Fibroblast of villous mesenchyme (primary cell): ENCODE measurements at places on chromosomes 6 and 20. TPM values are rescaled to one million over a fixed set of nuclear protein-coding genes. Genes with fewer than 3 reads are reported as not detected.

Gene DEF6
- 0.32 and 1.3 TPM in 2 replicates for total RNA-seq

Gene C20orf144
- under 0.01 and 0.32 TPM in 2 replicates for total RNA-seq

Gene HLA-DQA1
- not detected in 2 replicates for total RNA-seq

DNA sequence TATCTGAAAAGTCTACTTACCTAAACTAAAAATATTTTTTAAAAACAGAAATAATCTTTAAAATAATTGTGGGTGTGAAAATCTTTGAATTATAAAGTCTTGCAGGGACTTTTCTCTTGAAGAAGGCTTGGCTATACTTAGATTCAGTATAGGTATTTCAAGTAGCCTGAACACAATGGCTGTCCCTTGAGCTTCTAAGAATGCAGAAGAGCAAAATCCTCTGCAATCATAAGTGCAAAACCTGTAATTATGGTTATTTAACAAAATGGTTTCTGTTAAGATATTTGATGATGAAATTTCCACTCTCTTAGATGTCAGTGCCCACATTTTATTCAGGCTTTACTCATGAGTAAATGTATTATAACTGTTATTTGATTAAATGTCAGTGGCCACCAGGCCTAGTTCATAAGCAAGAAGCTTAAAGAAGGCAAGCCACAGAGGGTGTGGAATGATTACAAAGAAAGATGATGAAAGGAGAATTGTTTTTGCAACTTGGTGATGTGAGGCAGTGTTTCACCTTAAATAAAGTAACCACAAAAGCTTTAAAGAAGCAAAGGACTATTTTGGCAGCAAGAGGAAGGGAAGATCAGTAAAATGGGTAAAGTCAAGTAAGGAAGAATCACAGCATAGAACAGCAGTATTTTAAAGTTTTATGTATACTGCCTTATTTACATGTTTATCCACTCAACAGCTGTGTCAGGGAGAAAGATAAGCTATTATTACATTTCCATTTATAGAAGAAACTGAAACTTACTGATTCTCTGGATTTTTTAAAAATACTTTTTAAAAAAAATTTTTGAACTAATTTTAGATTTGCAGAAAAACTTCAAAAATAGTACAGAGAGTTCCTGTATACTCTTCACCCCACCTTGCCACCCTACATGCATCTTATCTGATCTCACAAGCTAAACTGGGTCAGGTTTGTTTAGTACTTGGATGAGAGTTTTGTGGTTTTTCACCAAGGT is 351.2 kb upstream of the RUNX2 start:
- DNase-seq: peak; percentile 33

DNA sequence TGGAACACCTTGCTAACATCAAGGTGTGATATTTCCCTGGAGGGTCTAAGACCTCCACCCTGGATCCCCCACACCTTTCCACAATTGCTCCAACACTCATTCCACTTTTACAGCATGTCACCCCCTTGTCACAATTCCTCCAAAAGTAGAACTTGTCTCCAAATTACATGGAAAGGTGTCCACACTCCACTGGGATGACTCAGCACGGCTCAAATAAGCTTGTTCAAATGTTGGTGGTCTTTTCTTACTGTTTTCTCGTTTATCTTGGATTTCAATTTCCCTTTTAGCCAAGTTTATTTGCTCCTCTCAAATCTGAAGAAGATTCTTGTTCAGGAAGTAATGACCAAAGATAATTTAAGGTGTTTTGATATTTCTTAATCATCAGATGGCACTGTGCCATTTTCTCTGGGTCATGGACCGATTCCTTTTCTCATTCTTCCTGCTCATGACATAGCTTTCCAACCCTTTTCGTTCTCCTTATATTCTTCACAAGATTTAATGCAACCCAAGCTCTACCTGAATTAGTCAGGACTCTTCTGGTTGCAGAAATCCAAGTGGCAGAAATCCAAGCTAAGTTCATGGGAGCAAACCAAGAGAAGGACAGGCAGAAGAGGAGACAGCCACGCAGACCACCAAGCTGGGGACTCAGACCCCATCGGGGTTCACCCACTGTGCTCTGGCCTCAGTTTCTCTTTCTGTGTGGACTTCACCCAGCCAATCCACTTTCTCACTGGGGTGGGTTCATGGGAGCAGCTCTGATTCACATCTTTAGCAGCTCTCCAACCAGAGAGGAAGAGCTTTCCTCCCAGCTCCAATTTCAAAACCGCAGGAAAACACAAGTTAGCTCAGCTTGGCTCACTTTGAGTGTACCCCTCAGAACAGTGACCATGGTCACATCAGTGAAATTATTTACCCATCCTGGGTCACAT is 110.5 kb upstream of the CDYL start:
- peak; percentile 43 for DNase-seq

DNA sequence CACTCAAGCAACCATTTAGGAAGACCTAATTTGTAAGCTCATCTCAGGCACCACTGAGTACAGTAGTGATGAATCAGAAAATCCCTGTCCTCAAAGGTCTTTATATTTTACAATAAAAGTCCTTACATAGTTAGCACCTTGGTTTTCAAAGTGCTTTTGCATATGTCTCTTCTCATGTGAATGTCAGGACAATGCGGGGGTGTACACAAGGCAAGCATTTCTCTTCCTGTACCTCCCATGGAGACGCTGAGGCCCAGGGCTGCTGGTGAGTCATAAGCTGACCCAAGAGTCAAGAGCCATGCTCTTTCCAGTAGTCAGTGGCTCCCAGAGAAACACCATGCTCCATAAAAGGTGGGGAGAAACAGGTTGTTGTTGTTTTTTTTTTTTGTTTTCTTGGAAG is 174.0 kb downstream of the GJA10 start:
- peak; percentile 70 for DNase-seq

Gene XKR7
- not detected in 2 replicates for total RNA-seq

DNA sequence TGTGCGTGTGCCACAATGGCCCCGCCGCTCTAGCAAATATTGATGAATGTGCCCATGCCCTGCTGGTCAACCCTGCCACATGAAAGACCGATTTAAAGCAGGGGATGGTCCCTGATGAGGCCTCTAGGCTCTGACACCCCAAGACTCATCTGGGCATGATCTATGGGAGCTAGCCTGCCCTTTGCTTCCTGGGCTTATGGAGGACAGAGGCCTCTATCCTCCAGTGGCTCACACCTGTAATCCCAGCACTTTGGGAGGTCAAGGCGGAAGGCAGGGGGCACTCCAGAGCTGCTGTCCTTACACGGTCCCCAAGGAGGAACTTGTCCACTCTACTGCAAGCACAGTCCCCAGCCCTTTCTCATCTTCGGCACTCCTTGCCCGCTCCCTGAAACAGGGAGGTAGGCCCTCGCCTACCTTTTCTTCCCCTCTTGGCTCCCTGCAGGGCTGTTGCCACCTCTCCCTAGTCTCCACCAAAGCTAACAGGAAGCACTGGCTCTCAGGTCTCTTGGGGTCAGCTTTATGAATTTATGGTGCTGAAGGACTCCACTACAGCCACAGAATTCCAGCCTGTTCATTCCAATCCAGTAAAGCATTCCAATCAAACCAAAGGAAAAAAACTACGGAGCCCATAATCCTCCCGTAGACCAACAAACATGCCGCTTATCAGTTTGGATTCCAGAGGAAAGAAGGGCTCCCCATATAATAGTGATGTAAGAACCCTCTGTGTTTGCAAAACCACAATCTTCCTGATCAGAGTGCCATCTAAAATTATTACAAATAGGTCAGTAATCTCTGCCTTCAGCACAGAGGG is 48.7 kb upstream of the FOXQ1 start:
- DNase-seq: peak; percentile 94

- no peak for DNase-seq
These were observed 54.8 kb downstream of the SENP6 start for GRCh38 chr6:75656479-75656878.

Gene OGFR
- 30.3 and 33.7 TPM in 2 replicates for total RNA-seq

- DNase-seq: no peak
These were observed 95.4 kb upstream of the CEP85L start for GRCh38 chr6:118746825-118747174.

DNA sequence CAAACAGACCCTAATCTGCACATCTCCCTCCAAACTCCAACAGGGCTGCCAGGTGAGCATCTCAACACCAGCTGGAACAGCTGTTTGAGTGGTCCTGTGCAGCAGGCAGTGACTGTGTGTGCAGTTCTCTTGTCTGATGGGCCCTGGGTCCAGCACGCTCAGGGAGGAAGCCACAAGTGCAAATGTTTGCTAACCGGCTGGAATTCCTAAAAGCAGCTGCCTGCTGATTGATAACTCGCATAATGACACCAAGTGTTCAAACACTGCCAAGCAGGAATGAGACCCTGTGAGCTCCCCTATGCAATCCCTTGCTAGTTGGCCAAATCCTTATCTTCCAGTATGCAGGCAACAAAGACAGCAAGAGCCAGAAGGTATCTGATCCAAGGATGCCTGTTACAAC is 650.6 kb downstream of the CBLN4 start:
- no peak for DNase-seq

Gene CFAP206
- 0.86 TPM in 1 of 2 replicates, not detected in the other for total RNA-seq

GRCh38 chr20:63572788-63573646 is 1.0 kb downstream of the HELZ2 start:
- no peak for DNase-seq

GRCh38 chr6:27294409-27294808 is 17.7 kb downstream of the POM121L2 start:
- DNase-seq: no peak

GRCh38 chr20:45251884-45252560 is 2.3 kb downstream of the SLPI start:
- DNase-seq: no peak

Gene STMND1
- total RNA-seq: under 0.01 TPM in 1 of 2 replicates, not detected in the other

GRCh38 chr20:48597521-48598302 is 230.1 kb downstream of the PREX1 start:
- no peak for DNase-seq

Gene SDC4
- 129 and 178 TPM in 2 replicates for total RNA-seq

DNA sequence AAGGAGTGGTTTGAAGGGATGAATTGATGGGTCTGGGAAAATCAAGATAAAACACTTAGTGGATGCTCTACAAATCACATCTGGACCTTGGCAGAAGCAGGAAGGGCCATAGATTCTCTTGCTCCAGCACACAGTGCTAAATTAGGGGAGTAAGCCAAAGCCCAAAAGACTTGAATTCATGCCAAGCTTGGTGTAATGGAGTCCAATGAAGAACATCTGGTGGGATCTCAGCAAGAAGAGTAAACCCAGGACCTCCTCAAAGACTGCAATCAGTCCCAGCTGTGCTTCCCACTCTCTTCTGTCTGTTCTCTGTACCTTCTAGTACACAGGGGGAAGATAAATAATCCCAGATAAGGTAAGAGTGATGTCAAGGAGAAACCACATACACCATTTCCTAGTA is 683.4 kb downstream of the RNF144B start:
- no peak for DNase-seq

- DNase-seq: peak; percentile 93
These were observed 33.3 kb upstream of the CITED2 start for GRCh38 chr6:139407718-139408222.

- DNase-seq: no peak
These were observed 160.1 kb upstream of the C6orf118 start for GRCh38 chr6:165469483-165469882.

DNA sequence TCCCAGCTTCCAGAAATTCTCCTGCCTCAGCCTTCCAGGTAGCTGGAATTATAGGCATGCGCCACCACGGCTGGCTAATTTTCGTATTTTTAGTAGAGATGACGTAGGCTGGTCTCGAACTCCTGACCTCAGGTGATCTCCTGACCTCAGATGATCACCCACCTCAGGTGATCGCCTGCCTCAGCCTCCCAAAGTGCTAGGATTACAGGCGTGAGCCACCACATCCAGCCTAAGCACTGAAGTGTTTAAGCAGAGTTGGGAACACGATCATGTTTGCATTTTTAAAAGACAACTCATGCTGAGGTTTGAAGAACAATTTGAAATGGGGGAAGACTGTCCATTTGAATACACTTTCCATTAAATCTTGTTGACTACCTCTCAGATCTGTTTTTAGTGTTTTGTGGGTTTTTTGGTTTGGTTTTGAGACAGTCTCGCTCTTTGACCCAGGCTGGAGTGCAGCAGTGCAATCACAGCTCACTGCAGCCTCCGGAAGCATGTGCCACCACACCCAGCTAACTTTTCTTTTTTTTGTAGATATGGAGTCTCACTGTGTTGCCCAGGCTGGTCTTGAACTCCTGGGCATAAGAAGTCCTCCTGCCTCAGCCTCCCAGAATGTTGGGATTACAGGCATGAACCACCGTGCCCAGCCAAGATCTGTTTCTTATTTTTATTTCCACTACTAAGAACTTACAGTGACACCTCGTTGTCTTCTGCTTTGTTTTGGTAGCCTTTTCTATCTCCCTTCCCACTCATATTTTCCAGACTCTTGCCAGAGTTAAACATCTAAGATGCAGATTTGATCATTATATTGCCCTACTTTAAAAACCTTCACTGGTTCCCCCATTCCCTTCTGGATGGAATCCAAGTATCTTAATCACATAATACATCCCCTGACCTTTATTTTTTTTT is 5.5 kb downstream of the CASP8AP2 start:
- DNase-seq: peak; percentile 69
